Frontal cortex (tissue), 4 donors: ENCODE measurements at places on chromosomes 2 and 18. TPM values are rescaled to one million over a fixed set of nuclear protein-coding genes. Genes with fewer than 3 reads are reported as not detected.

Gene SLC8A1
- 187 TPM for total RNA-seq

DNA sequence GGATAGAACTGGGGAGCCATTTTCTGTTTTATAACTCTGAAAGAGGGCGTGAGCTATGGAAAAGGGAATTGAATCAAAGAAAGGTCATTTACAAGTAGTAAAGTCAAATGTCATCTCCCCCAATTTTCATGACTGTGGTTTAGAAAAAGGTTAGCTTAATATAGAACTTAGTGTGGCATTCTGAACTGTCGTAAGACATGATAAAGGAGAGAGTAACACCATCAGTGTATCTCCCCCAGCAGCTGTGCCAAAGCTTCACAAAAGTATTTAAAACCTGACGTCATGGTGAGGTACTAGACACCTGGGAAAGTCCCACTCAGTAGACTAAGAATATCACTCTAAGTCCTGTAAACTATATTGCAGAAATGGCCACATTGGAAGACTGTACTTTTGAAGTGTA lies 5.8 kb upstream of the IKZF2 start:
- DNase-seq, result no peak

- no peak for DNase-seq
Measured at GRCh38 chr2:143558665-143559064, 429.4 kb downstream of the ARHGAP15 start.

DNA sequence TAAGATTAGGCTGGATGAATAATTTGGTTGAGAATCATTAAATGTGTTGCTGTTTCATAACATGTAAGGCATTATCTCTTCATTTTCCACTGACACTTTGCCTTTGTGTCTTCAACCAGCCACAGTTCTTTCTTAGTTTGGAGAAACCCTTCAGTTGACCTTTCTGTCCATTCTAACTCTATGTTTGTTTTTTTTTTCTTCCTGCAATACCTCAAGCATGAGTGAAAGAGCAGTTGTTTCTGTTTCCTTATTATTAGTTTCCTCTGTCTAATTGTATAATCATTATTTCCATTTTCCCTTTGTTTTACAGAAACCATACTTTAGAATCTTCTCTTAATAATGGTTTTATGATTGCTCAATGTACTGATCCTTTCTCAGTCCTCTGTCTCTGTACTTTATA lies 25.6 kb downstream of the HADHB start:
- DNase-seq, result no peak

GRCh38 chr2:82652117-82652516 lies 1807.0 kb downstream of the SUCLG1 start:
- DNase-seq, result no peak

GRCh38 chr2:172763079-172763478 lies 27.4 kb downstream of the RAPGEF4 start:
- DNase-seq, result no peak

- no peak for DNase-seq
Measured at GRCh38 chr2:210480764-210481163, 4.2 kb upstream of the LANCL1 start.

DNA sequence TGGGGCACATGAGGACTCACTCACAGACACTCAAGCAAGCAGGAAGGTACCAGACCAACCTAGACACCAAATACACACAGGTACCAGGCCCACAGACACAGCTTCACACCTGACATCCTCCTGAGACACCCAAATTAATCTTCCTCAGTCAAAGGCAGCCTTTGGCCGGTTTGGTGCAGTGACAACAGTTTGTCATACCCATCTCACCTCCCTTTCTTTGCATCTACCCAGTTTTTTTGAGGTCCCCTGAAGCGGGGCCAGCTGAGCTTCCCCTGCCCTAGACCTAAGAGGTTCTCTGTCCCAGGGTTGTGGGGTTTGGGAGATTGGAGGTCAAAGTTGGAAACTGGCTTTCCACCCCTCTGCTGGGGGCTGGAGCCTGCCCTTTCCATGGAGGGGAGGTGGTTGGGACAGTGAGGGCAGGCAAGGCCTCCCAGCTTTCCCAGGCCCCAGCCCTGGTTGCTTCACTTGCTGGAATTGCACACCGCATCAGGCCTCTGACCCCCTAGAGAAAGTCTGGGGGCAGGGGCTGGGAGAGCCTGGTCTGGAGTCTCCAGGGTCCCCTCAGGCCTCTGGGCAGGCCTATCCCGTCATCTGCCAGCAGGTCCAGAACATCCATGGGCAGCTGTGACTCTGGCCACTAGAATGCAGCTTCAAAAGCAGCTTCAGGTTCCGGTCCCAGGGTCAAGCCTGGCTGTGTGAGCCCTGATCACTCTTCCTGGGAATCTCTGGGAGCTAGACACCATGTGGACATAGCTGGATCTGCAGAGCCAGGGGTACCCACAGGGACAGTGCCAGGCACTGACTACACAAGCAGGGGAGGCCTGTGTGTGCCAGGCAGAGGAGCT lies 12.5 kb upstream of the TEX261 start:
- DNase-seq, result no peak
